GM19239 (cell line): ENCODE measurements at places on chromosomes 1 and 21.

DNA sequence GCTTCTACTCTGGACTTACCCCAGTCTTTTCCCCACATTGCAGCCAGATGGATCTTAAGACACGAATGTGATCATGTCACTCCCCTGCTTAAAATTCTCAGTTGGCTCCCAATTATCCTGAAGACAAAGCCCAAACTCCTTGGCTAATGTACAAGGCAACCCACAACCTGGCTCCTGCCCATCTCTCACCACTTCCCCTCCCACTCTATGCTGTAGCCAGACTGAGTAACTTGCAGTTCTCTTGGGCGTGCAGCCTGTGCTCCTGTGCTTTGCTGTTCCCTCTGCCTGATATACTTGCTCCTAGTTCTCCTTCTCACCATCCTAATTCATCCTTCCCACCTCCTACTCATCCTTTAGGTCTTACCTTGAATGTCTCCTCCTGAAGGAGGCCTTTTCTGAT is 56.2 kb downstream of the LGR6 start:
- no peak for DNase-seq

DNA sequence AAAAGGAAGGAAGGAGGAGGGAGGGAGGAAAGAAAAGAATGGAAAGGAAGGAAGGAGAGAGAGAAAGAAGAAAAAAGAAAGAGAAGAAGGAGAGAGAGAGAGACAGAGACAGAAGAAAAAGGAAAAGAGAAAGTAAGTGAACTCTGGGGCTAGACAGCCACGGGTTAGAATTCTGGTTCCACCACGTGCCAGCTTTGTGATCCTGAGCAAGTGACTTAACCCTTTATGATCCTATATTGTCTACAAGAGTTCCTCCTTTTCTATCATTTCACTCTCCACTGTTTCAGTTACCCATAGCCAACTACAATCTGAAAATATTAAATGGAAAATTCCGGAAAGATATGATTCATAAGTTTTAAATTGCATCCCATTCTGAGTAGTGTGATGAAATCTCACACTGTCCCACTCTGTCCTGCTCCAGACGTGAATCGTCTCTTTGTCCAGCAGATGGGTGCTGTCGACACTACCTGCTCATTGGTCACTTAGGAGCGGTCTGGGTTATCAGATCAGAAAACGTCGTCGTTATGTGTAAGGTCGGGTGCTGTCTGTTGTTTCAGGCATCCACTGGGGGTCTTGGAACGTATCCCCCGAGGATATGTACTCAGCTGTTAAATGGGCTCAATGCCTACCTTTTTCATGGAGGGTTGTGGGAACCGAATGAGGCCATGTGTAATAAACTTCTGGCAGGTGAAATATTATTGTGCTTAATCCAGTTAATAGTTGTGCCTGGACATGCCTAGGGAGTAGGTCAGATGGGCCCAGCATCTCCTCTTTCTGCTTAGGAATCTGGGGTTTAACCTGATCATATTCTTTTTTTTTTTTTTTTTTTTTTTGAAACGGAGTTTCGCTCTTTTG is 19.1 kb downstream of the TMEM51 start:
- DNase-seq: no peak

- no peak for DNase-seq
These were observed 224.2 kb downstream of the DISC1 start for GRCh38 chr1:231850786-231851185.

DNA sequence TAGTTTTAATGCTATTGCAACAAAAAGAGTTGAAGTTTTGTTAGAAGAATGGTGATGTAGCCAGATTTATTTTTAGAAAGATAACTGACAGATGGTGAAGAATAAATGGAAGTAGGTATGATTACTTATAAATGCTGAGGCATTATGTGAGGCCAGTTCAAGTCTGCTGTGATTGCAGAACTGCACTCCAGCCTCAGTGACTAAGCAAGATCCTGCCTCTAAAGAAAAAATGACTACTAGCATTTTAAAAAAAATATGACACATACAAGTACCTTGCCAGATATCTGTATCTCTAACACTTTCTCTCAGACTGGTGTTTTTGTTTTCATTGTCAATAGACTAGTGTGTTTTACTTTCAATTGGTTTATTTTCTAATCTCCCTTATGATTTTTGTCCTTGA is 1242.4 kb upstream of the ADGRL4 start:
- DNase-seq: no peak
